ENCODE measurements at places on chromosomes 5 and 9.

GRCh38 chr5:56783261-56783660, 32.1 kb upstream of the MAP3K1 start:
- DNase-seq, result no peak

DNA sequence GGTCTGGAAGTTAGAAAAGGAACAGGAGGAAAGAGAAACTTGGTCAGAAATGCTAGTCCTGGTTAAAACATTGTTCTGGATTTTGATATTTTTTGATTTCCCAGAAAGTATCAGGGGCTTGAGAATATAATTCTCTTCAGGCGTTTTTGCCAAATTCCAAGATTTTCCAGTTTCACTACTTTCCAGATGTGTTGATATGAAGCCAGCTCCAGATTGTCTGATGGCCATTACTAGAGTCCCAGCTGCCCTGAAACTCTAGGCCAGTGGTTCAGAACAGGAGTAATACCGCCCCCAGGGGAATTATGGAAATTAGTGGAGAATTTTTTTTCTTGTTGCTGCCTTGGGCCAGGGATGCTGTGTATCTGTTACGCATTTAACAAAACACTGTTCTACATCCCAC, 88.6 kb downstream of the KCNN2 start:
- no peak for DNase-seq

DNA sequence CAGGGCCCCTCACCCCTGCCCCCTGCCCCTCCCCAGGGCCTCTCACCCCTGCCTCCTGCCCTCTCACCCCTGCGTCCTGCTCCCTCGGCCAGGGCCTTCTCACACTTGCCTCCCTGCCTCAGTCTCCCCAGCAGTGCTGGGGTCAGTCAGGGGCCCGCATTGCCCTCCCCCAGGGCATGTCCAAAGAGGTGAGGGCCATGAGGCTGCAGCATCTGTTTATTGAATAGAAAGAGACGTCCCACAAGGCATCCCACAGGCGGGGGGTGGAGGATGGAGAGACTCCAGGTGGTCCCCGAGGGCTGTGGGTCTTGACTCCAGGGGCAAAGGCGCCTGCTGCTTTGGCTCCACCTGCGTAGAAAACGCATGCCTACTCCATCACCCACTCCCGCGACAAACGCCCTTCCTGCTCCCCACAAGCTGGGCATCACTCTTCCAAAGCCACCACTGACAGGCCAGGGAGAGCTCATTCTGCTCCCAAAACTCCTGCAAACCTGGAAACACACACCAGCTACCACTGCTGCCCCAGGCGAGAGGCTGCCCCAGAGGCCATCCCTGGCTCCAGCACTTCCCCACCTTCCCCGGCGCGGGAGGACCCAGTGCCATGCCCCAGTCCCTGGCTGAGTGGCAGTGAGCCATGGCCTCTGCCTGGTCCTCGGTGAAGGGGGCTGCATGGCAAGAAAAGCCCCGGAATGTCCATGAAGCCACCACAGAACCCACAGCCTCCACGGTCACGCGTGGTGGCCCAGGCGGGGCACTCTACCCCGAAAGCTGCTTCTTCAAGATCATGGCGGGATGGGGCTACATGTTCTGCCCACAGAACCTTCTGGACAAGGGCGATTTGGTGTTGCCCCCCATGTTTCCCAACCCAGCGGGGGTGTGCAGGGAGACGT, 1.6 kb upstream of the LCN8 start:
- no peak for DNase-seq

- DNase-seq, result no peak
Measured at GRCh38 chr5:72434056-72434780, 73.0 kb downstream of the ZNF366 start.

GRCh38 chr9:22452415-22453010, 5.9 kb downstream of the DMRTA1 start:
- DNase-seq, result no peak

DNA sequence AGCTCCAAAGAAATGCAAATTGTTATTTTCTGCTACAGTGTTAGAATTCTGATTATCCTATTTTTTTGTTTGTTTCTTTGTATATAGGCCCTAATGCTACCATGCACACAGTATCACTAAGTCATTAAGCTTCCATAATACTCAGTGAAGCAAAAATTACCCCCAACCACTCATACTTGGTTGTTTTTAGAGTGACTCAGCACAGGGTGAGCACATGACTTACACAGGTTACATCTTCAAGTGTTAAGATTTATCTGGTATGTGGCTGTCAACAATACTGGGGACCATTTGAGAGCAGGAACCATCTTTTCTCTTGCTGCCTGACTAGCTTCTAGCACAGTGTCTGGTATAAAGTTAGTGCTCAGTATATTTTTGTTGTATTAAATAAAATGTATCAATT, 255.8 kb upstream of the SLC24A2 start:
- DNase-seq, result no peak

Measured in stimulated activated CD4-positive, alpha-beta T cell treated with anti-CD3 and anti-CD28 coated beads, Interleukin-1b, Interleukin-23, amount 100 ng/mL, for 1 hour (primary cell).